ENCODE measurements at places on chromosomes 4 and X.

DNA sequence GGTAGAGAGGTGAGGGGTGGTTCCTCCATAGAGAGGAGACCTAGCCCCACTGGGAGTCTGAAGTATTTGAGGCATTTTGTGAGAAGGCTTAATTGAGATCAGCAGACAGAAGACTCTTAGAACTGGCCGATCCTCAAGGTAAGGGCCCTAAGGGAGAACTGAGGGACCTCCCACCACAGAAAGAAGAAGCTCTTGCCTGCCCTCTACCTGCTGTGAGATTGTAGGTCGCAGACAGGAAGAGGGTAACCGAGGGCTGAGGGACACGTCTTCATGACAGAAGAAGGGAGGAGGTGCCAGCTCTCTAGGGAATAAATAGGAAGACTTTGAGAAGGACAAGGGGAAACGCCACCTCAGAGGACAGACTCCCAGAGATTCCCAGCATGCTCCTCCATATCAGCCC lies 24.1 kb upstream of the MAGEC1 start:
- DNase-seq = no peak

GRCh38 chrX:106952988-106953387 lies 32.8 kb downstream of the CLDN2 start:
- DNase-seq = no peak

DNA sequence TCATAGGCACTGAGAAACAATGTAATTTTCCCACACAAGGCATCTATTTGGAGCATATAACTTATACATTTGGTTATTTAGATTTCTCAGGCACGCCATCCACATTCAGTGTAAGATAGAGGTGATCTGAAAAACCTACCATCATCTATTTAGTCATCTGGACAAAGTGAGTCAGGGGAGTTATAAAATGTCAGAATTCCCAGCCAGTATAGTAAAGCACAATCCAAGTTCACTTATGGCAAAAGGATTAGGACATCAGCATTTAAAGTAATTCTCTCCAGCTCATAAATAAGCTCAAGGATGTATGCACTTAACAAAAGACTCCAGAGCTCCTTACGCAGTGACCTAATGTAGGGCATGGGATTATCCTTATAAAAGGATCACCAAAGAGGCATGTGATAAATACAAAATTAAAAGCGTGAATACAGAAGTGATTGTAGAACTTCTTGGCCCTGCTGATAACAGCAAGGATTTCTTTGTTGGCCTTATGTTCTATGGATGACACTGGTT lies 65.3 kb upstream of the DCLK2 start:
- no peak for DNase-seq

GRCh38 chr4:173057901-173058300 lies 110.7 kb upstream of the GALNT7 start:
- DNase-seq = no peak

DNA sequence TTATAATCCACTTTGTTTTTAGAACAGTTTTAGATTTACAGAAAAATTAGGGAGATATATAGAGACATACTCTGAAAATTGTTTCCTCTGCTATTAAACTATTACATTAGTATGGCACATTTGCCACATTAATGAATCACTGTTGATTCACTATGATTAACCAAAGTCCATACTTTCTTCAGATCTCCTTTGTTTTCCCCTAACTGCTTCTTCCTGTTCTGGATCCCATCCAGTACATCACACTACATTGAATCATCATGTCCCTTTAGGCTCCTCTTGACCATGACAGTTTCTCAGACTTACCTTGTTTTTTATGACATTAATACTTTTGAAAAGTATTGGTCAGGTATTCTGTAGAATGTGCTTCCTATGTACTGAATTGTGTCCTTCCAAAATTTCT lies 109.2 kb upstream of the EDNRA start:
- no peak for DNase-seq

- no peak for DNase-seq
Observed at GRCh38 chr4:66489783-66490452, 819.6 kb upstream of the EPHA5 start.

DNA sequence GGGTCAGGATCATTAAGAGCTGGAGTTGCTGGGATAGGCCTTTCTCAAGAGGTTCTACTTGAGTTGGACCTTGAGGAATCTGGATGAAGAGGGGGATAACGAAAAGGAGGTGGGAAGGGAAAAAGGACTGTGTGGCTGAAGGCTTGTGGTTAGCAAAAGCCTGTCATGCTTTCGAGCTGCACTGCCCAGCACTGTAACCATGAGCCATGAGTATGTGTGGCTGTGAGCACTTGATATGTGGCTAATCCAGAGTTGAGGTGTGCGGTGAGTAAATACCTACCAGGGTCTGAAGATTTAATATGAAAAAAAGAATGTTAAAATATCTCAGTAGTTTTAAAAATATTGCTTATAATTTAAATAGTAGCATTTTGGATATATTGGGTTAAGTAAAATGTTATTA lies 11.4 kb downstream of the TMEM165 start:
- DNase-seq = no peak

GRCh38 chr4:40231316-40231863 lies 34.6 kb downstream of the RHOH start:
- no peak for DNase-seq

GRCh38 chr4:131764730-131765129 lies 1384.4 kb upstream of the PCDH10 start:
- no peak for DNase-seq

GRCh38 chr4:37441231-37442061 lies 196.9 kb downstream of the NWD2 start:
- no peak for DNase-seq

DNA sequence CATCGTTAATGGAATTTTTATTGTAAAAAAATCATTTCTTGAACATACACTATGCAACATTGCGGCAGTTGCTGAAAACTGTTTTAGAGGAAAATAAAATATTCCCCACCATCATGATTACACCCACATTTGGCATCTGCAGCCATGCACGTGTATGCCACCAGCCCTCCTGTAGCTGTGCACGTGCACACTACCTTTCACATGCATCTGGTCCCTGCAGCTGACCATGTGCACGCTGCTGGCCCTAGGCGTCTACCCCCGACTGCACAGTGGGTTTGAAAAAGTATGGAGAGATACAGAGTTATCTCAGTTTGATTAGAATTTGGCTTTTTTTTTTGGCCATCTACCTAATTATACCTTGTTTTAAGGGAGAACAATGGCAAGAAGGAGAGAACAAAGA lies 569.8 kb upstream of the IGFBP7 start:
- DNase-seq = no peak

GRCh38 chrX:41870719-41871151 lies 52.6 kb downstream of the CASK start:
- no peak for DNase-seq

DNA sequence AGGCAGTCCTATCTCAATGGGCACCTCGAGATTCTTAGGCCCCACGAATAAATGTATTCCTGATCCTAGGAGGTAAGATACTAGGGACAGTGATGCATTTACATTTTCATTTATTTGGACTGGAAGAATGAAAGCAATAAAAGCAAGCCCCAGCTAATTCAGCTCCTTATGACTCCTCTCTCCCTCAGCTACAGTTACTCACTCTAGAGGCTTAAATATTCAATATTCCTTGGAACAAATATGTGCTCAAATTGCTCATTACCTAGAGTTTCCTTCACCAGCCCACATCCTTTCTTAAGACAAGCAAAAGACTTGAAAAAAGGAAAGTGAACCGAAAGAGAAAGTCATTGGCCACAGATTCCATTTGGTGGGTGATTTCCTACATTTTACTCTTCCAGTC lies 13.9 kb downstream of the PAGE2 start:
- no peak for DNase-seq

DNA sequence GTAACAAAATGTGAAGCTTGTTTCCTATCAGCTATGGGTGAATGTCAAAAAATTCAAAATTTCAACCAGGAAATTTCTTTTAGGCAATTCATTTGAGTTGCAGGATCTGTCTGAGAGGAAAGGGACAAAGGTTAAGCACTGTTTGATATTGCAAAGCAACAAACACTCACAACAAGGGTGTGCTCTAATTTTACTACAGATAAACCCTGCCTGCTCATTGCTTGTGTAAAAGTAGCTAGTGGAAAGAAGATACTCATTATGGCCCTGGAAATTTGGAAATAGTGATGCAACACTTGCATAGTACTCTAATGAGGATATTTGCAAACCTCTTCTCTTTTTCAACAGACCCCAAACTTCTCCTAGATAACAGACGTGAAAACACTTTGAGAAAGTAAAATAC lies 27.1 kb downstream of the FAM47E start:
- no peak for DNase-seq

- DNase-seq = peak; percentile 36
Observed at GRCh38 chrX:12894074-12895030, 12.1 kb upstream of the TLR8 start.

- no peak for DNase-seq
Observed at GRCh38 chr4:87530868-87531267, 1.7 kb upstream of the SPARCL1 start.

GRCh38 chr4:896216-896615 lies 35.9 kb downstream of the GAK start:
- no peak for DNase-seq

DNA sequence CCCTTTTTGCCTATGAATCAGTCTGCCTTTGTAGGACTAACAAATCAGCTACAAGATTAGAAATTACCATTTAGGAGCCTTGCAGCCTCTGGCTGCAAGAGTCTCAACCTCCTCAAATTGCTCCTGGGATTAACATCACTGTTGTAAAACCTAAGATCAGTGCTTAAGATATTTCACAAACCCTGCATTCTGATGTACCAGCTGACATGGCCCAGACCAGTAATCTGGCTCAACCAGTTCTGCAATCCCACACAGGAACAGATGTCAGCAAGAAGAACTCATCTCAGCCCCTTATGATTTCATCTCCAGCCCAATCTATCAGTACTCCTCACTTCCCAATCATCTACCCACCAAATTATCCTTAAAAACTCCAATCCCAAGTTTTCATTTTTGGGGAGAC lies 32.5 kb upstream of the AADAT start:
- DNase-seq = no peak

DNA sequence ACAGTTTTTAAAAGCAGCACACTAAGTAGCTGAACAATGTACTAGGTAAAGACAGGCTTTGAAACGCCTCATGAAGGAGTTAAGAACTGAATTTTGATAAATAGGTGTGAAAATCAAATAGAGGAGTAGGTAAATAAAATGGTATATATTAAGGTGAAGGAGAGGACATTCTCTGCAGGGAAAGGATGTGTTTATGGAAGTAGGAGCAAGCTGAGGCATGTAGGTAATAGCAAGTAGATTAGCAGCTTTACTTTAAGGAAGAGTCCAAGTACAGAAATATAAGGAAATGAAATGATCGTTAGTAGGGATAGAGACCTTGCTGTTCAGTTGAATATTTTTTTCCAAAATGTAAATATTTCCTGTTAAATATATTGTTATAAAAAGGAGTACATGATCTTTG lies 12.5 kb downstream of the METAP1 start:
- no peak for DNase-seq

DNA sequence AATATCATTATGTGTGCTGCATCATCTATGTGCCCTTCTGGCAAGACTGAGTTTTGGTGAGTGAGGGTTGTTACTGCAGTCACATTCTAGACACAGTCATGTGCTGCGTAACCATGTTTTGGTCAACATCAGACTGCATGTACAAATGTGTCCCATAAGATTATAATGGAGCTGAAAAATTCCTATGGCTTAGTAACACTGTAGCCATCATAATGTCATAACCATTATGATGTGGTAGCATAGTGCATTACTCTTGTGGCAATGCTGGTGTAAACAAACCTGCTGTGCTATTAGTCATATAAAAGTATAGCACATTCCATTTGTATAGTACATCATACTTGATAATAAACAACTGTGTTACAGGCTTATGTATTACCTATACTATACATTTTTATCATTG lies 198.1 kb upstream of the NUDT6 start:
- DNase-seq = no peak

DNA sequence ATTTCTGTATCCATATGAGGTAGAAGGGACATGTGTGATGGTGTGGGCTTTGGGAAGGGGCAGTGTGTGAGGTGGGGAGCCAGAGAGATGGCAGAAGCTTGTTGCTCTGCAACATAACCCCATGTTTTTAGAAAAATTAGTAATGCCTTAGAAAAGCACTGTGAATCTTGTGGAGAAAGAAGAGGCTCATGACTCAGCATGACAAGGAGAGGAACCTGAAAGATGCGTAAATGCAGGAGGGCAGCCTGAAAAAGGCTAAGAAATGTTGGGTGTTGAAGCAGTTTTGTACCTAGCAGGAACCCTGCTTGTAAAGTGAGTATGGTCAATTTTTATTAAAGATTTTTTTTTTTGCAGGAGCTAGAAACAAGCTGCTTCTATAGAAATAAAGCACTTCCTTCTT lies 59.8 kb downstream of the ARSJ start:
- DNase-seq = no peak

DNA sequence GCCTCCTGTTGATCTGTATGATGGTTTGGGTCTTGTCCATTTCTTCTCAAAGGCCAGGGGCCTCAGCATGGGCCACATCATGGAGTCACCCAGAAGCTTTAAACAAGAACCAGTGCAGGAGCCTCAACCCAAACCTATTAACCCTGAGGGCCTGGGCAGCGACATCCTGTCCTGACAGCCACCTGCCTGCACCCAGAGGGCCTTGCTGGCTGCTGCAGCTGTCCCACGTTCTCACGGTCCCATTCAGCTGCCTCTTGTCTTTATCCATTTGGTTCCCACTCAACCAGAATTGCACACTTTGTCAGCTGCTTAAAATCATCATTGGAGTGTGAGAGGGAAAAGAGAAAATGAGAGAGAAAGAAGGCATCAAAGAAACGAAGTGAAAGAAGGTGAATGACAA lies 21.6 kb downstream of the C4orf50 start:
- no peak for DNase-seq

- DNase-seq = no peak
Observed at GRCh38 chr4:180811556-180811955, 1431.6 kb upstream of the TENM3 start.

DNA sequence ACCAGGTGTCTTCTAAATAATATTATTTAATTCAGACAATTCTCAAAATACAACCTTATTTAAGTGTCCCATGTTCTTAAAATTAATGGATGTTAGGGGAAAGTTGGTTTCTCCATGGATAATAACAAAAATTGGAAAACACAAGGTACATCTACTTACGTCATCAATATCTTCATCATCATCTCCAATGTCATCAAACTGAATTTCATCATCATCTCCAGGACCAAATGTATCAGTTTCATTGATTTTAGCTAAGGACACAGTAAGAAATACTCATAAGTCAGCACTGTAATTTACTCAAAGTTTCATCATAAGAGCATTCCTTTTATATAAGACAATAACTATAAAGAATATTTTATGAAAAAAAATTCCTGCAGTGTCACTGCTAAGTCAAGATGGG lies 11.3 kb downstream of the EIF1AX start:
- DNase-seq = no peak

GRCh38 chr4:154030746-154031145 lies 241.9 kb upstream of the SFRP2 start:
- no peak for DNase-seq

- DNase-seq = no peak
Observed at GRCh38 chr4:40613456-40613855, 16.2 kb downstream of the RBM47 start.

GRCh38 chr4:94653984-94654609 lies 103.7 kb upstream of the BMPR1B start:
- no peak for DNase-seq

GRCh38 chrX:155071694-155072280 lies 479 bp downstream of the BRCC3 start:
- no peak for DNase-seq

- DNase-seq = no peak
Observed at GRCh38 chr4:173531086-173531965, 1.3 kb upstream of the HAND2 start.

- DNase-seq = no peak
Observed at GRCh38 chr4:145530662-145531061, 49.0 kb downstream of the SMAD1 start.
